Activated T-helper 17 cell treated with anti-CD3 and anti-CD28 coated beads, Interleukin-2, amount 50 U/mL, for 72 hours (primary cell): ENCODE measurements at places on chromosomes 3 and 15.

DNA sequence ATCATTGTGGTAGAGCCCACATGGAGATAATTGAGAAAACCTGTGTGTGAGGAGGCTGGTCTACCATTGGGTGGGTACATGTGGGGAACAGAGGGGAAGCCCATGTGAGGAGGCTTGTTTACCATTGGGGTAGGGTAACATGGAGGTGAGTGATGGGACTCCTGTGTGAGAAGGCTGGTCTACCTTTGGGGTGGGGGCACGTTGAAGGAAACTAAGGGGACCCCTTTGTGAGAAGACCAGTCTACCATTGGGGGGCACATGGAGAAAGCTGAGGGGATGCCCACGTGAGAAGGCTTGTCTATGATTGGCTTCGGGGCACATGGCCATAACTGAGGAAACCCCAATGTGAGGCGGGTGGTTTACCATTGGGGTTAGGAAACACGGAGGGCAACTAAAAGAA is 158.5 kb downstream of the FBLN2 start:
- peaks cover 64% of the 10 kb centered on the region for H3K27me3 ChIP-seq
- no peaks in the 10 kb centered on the region for H3K36me3 ChIP-seq

DNA sequence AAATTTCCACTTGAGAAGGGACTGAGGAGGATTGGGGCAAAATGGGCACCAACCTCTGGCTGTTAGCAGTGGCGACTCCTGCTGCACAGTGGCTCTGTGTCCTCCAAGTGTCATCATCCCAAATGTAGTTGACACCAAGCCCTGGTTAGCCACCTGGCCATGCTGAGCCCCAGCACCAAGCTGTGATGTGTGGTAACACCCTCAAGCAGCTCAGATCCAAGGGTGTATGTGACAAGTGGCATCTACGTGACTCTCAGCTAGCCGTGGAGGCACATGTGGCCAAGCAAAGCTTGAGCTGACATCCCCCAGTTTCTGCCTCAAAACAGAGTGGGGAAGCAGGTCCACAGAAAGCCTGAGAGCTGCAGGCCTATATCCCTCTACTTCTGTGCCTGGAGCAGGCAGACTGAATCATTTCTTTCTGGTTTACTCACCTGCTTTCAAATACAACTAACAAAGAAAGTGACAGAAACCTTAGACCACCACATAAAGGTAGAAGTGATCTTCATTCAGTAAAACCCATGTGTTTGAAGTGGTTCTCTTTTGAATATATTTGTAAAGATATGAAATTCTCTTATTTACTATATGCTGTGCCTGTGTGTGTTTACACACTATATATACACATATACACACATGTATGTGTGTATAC is 40.0 kb downstream of the FOXP1 start:
- peak; percentile 92 for ATAC-seq
- no peaks in the 10 kb centered on the region for H3K27me3 ChIP-seq
- peaks cover 3% of the 10 kb centered on the region for H3K4me1 ChIP-seq
- H3K4me3 ChIP-seq = no peak overlapping the region
- H3K27ac ChIP-seq = no peak overlapping the region
- H3K36me3 ChIP-seq = no peaks in the 10 kb centered on the region

DNA sequence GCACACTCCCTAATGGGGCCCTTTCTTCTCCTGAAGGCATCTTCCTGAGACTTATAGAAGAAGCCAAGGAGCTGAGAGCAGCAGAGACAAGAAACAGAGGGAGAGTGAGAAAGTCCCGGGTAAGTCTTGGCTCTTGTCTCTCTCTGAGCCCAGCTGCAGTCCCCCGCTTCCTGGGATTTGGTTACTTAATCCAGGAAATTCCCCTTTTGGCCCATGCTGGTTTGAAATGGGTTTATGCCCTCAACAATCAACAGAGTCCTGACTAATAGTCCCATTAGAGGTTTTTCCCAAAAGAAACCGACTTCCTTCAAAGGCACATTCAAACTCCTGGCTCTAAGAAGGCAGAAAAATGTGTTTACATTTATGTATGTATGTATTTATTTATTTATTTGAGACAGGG is 22.0 kb downstream of the TMEM158 start:
- no peak for ATAC-seq
- H3K4me1 ChIP-seq = peaks cover 9% of the 10 kb centered on the region
- H3K27me3 ChIP-seq = peaks cover under 1% of the 10 kb centered on the region
- H3K36me3 ChIP-seq = no peaks in the 10 kb centered on the region
- H3K27ac ChIP-seq = no peak overlapping the region
- no peak overlapping the region for H3K4me3 ChIP-seq

DNA sequence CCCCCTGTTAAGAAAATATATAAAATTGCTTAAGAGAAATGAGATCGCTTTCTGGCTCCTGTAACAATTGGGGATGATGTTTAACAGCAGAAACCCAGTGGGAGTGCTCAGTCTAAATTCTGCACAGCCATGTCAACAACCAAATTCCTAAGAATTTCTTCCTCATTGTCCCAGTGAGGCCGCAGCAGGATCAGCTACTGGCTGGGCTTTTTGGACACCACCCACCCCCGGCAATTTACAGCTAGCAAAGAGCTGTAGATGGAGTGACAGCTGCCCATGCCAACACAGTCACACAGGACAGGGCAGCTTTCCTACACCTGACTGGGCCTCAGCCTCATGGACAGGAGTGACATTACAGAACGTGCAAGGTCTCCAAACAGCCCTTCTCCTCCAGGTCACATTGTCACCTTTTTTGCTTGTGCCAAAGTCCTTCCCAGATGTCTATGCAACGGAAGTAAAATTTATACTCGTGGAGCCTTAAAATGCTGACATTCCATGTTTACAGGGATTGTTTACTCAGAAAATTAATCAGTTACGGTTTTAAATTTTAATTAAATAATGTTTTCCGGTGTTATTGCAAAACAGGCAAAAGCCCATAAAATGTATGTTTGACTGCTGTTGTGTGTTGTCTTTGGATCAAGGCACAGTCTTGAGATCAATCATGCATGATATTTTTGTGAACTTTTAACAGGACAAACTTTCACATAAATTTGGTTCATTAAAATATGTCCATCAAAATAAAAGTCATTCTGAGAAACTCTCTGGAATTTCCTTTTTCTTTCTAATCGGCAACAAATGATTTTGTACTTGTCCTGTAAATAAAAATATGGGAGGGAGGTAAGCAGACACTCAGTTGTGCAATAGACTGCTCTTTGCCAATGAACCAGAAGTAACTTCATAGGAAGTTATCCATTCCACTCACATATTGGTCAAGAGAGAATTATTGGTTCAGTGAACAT is 943.2 kb downstream of the MCTP2 start:
- H3K4me3 ChIP-seq = no peak overlapping the region
- H3K27ac ChIP-seq = no peak overlapping the region
- ATAC-seq = no peak

- ATAC-seq = no peak
- no peak overlapping the region for H3K27ac ChIP-seq
- no peaks in the 10 kb centered on the region for H3K4me1 ChIP-seq
- peaks cover 14% of the 10 kb centered on the region for H3K27me3 ChIP-seq
- no peak overlapping the region for H3K4me3 ChIP-seq
These were observed 203.1 kb downstream of the KCNAB1 start for GRCh38 chr3:156323466-156323865.

- no peaks in the 10 kb centered on the region for H3K4me1 ChIP-seq
- H3K27me3 ChIP-seq = peaks cover 21% of the 10 kb centered on the region
- no peak overlapping the region for H3K27ac ChIP-seq
These were observed 23.4 kb downstream of the PLA2G4D start for GRCh38 chr15:42070976-42071350.

GRCh38 chr3:150242220-150242936 is 165.7 kb upstream of the TSC22D2 start:
- peaks cover 31% of the 10 kb centered on the region for H3K27me3 ChIP-seq
- no peak overlapping the region for H3K4me3 ChIP-seq
- H3K27ac ChIP-seq = no peak overlapping the region
- ATAC-seq = no peak

GRCh38 chr15:58469432-58470353 is 37.9 kb downstream of the LIPC start:
- no peak overlapping the region for H3K4me3 ChIP-seq
- ATAC-seq = no peak
- H3K4me1 ChIP-seq = peaks cover 18% of the 10 kb centered on the region
- H3K27ac ChIP-seq = no peak overlapping the region

DNA sequence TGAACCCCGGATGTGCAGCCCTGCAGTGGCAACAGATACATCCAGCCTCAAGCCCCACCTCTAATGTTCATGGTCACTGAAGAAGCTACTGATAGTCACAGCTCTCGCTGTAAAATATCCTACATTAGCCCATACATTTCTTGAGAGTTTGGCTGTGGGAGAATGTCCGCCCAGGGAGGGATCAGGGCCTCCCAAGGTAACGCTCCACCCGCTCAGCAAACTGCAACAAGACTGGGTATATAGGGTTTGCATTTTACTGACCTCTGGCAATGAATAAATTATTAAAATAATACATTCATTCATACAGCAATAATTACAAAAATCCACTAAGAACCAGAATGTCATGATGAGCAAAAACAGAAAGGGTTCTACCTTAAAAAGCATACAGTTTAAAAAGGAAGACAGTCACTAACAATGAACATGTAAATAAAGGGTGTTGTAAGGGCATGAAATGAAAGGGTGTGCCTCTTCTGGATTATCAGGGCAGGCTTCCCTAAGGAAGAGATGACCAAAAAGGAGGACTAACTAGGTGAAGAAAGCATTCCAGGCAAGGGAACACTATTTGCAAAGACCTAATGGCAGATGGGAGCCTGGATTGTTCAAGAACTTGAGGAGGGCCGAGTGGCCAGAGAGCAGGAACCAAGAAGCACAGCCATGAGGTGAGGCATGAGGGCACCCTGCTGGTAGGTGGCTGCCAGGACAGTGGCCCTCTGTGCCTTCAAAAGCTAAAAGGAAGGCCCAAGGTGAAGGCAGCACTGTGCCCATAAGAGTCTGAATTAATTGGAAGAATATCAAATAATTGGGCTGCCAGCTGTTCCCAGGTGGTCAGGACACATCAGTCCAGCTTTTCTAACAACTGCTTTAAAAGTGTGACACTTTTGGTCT is 28.1 kb upstream of the CTDSPL start:
- no peaks in the 10 kb centered on the region for H3K4me1 ChIP-seq
- no peak for ATAC-seq
- no peak overlapping the region for H3K4me3 ChIP-seq
- no peaks in the 10 kb centered on the region for H3K36me3 ChIP-seq
- H3K27ac ChIP-seq = no peak overlapping the region
- H3K27me3 ChIP-seq = peaks cover 2% of the 10 kb centered on the region

- H3K36me3 ChIP-seq = no peaks in the 10 kb centered on the region
- ATAC-seq = no peak
- no peak overlapping the region for H3K4me3 ChIP-seq
- no peaks in the 10 kb centered on the region for H3K4me1 ChIP-seq
These were observed 443.3 kb downstream of the VGLL3 start for GRCh38 chr3:86547692-86548091.

DNA sequence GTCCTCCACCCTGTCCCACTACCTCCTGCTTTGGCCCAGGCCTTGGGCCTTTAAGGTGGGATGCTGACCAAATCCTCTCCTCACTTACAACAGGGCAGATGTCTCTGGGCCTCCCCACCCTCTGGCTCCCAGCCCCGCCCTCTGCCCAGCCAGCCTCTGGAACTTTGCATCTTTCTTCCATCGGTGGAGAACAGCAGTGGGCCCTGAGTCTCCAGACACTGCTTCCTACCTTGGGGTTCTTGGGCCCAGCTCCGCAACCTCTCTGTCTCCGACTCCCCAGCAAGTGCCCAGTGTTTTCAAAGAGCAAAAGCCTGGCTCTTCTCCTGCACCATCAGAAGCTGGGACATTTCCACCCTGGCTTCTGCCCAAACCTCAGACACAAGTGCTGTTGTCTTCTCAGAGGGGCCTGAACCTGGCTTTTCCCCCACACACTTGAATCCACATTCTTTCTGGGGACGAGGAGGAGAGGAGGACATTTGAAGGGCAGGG is 33.1 kb downstream of the MRAS start:
- H3K27ac ChIP-seq = no peak overlapping the region
- no peak overlapping the region for H3K4me3 ChIP-seq
- H3K4me1 ChIP-seq = no peaks in the 10 kb centered on the region
- no peaks in the 10 kb centered on the region for H3K36me3 ChIP-seq
- peaks cover 4% of the 10 kb centered on the region for H3K27me3 ChIP-seq

GRCh38 chr15:74988007-74988800 is 7.2 kb upstream of the SCAMP5 start:
- peaks cover 8% of the 10 kb centered on the region for H3K27me3 ChIP-seq
- H3K36me3 ChIP-seq = no peaks in the 10 kb centered on the region
- H3K4me3 ChIP-seq = no peak overlapping the region
- peaks cover 17% of the 10 kb centered on the region for H3K4me1 ChIP-seq
- H3K27ac ChIP-seq = no peak overlapping the region

DNA sequence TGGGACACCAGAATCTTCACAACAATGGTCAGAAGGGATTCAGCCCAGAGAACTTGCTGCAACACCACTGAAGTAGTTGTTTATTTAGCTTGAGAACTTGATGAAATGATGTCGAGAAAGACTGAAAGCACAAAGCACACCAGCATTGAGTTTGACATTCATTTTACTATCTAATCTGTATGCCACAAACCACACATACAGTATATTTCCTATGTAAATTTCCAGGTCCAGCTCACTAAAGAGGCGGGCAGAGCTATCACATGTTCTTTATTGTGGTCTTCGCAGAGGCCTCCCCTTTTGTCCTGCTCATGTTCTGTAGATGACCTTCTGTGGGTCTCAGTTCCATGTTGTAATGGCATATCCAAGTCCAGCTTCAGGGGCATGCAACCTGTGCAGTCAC is 10.4 kb upstream of the FMN1 start:
- no peak overlapping the region for H3K27ac ChIP-seq
- H3K36me3 ChIP-seq = no peaks in the 10 kb centered on the region
- ATAC-seq = no peak

GRCh38 chr15:83430441-83430840 is 16.7 kb upstream of the SH3GL3 start:
- H3K4me1 ChIP-seq = no peaks in the 10 kb centered on the region
- H3K27ac ChIP-seq = no peak overlapping the region
- H3K4me3 ChIP-seq = no peak overlapping the region
- ATAC-seq = no peak
- H3K36me3 ChIP-seq = no peaks in the 10 kb centered on the region

DNA sequence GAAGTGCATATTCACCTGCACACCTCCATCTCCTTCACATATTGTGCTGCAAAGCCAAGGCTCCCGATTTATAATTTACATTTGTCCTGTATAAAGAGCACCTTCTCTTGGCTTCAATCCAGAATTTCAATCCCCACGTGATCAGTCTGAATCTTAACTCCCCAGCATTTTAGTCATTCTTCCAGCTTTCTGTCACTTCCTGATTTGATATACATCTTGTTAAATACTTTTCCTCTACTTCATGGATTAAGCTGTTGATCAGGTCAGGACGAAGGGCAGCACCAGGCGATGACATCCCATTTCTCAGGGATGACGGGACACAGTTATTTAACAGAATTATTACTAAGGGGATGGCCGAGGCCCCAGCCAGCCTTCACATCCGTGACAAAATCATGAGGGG is 212.5 kb downstream of the EPHB1 start:
- no peaks in the 10 kb centered on the region for H3K4me1 ChIP-seq
- no peaks in the 10 kb centered on the region for H3K36me3 ChIP-seq
- no peak overlapping the region for H3K4me3 ChIP-seq

DNA sequence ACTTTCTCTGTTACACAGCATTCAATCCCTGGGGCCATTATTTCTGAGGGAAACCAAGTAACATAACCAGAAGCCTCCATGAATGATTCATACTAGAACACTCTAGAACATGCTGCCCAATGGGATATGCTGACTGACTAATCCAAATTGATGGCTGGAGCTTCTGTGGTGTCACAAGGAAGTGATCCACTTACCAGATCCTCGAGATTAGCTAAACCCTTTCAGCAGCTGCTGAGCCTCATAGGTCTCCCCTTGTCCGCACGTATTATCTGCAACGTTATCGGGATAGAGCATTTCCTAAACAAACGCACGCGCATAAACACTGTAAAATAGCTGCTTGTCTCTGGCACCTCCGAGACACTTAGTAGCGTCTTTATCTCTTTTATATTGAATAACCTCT is 61.2 kb upstream of the PROK2 start:
- no peak overlapping the region for H3K4me3 ChIP-seq
- H3K27me3 ChIP-seq = peaks cover 14% of the 10 kb centered on the region
- no peak overlapping the region for H3K27ac ChIP-seq
